Brain (organoid and tissue), 16 donors: ENCODE measurements at places on chromosomes 7 and 10. TPM values are rescaled to one million over a fixed set of nuclear protein-coding genes. Genes with fewer than 3 reads are reported as not detected.

DNA sequence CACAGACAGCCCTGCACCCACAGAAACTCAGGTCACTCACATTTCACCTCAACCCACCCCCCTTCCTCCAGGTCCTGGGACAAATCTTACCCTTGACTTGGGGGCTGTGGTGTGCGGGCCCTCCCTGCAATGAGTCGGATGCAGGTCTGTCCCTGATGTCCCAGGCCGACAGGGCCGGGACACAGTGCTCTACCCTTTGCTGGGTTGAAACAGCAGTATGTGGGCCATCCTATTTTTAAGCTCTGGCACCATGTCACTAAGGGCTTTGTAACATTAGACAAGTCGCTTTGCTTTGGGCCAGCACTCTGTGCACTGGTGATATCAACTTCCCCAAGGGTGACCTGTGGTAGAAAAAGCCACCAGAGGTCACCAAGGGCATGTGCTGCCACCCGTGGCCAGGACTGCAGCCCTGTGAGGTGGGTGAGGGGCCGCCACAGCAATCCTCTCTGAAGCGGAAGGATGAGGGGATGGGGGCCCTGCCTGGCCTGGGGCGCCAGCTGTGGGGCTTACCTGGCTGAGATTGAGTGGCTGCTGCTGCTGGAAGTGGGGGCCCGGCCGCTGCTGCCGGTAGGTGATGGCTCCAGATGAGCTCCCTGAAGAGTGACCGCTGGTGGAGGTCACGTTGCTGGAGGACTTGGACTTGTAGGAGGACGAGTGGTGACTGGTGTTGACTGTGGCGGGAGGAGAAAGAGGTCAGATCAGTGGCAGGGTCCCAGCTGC, 51.3 kb downstream of the CLEC2L start:
- no peak for DNase-seq

The SRGN gene
- polyA plus RNA-seq, result 23.3 TPM

GRCh38 chr7:102897211-102897631, 15.6 kb upstream of the LRRC17 start:
- no peak for DNase-seq

- no peak for DNase-seq
Measured at GRCh38 chr7:91346426-91346825, 82.2 kb downstream of the FZD1 start.

The PDZD7 gene
- polyA plus RNA-seq, result 8.2 TPM

DNA sequence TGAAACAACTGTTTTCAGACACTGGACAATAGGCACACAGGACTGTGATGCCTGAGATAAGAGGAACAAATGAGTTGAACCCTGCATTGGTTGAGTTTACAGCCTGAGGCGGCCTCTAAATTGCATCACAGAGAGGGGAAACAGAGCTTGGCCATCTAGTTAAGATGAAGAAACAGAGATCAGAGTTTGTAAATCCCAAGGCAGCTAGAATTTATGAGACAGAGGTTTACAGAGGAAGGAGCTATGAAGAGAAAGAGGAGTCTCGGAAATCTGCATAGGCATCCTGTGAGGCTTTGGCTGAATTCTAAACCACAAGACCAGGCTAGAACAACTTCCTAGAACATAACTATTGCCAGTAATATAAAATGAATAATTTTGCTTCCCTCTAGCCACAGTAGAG, 41.0 kb upstream of the OIT3 start:
- DNase-seq, result no peak

The CCL24 gene
- polyA plus RNA-seq, result 1.4 TPM

- no peak for DNase-seq
Measured at GRCh38 chr10:43899224-43899959, 250.7 kb upstream of the ZNF32 start.

The EBLN1 gene
- polyA plus RNA-seq, result not detected
